NCI-H1417 (cell line): ENCODE measurements at places on chromosomes 16 and 17.

- DNase-seq = peak; percentile 9
These were observed 276.2 kb upstream of the IRX5 start for GRCh38 chr16:54654429-54654828.

GRCh38 chr17:15124264-15124595 is 140.9 kb downstream of the PMP22 start:
- no peak for DNase-seq

DNA sequence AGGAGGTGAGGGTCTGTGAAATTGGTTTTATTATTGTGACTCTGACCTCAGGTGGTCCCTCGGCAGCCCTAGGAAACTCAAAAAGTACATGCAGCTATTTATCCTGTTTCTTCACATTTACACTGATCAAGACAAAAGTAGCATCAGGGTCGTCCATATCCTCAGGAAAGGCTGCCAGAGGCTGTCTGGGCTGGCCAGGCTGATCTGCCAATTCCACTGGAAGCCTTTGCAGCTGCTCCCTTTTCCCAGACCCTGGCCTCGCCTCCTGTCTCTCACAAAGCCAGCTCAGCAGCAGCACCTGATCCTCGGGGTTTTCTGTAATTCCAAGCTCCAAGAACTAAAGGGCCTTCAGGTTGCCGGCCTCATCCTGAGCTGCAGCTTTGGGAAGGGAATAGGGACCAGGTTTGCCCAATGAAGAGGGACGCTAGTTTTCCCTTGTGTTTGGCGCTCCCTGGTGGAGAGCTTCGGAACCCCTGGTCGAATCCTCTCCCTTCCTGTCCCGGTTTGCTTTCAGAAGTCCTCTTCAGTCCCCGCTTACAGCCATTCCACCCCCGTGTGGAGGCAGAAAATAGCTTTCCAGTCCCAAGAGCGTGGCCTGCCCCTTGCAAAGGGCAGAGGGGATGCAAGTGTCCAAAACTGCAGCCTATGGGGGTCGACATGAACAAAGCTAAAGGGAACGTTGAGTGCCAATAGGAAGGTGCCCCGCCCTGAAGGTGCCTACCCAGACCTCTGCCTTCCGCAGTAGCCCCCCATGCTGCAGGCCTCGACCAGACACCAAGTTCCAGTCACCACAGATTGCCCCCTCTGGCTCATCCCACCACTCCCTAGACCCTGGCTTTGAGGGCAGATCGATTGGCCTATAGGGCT is 13.4 kb downstream of the MFSD6L start:
- peak; percentile 50 for DNase-seq

DNA sequence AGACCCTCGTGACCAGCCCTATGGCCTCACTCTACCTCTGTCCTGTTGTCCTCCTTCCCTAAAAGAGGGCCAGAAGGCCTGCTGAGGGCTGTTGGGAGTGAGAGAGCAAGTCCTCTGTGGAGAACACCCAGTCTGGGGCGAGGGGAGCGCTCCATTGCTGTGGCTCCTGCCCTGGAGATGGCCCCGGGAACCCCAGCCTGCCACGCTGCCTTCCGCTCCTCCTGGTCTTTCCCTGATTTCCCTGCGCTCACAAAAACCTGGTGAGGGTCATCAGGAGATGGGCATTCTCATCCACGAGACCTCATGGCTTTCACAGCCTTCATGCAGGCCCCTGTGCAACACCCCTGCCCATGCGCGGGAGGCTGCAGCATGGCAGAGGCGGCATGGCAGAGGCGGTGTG is 21.2 kb downstream of the DRC3 start:
- DNase-seq = no peak

- no peak for DNase-seq
These were observed 9.9 kb downstream of the MTSS2 start for GRCh38 chr16:70675851-70676513.

DNA sequence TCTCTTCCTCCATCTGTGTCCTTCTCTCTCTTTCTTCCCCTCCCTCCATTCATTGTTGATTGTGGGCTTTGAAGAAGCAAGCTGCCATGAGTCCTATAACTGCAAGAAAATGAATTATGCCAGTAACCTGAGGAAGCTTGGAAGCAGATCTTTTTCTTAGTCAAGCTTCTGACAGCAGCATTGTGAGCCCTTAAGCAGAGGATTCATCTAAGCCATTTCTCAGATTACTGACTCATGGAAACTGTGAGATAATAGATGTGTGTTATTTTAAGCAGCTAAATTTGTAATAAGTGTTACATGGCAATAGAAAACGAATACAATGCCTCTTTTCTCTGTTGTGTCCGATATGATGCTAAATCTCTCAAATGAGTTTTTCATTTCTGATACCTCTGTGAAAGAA is 1109.7 kb downstream of the CDH11 start:
- no peak for DNase-seq
